ENCODE measurements at places on chromosomes 5 and 9. TPM values are rescaled to one million over a fixed set of nuclear protein-coding genes. Genes with fewer than 3 reads are reported as not detected.

ZNF462 gene
- total RNA-seq: 2.9 TPM

DRD1 gene
- not detected for total RNA-seq

WNK2 gene
- under 0.01 TPM for total RNA-seq

SLC6A18 gene
- not detected for total RNA-seq

SLCO4C1 gene
- not detected for total RNA-seq

SPOUT1 gene
- 15.2 TPM for total RNA-seq

OTP gene
- not detected for total RNA-seq

PFN3 gene
- not detected for total RNA-seq

SLC36A2 gene
- total RNA-seq: not detected

IGIP gene
- 3.6 TPM for total RNA-seq

CYLC2 gene
- total RNA-seq: not detected

PCDHB3 gene
- total RNA-seq: 0.69 TPM

FYB1 gene
- total RNA-seq: not detected

OR1B1 gene
- 0.33 TPM for total RNA-seq

AHRR gene
- total RNA-seq: 2.0 TPM

TMEM252 gene
- total RNA-seq: not detected

C9orf153 gene
- 0.34 TPM for total RNA-seq

All from dermis lymphatic vessel endothelial cell (primary cell).